ENCODE measurements at places on chromosomes 6 and 20. TPM values are rescaled to one million over a fixed set of nuclear protein-coding genes. Genes with fewer than 3 reads are reported as not detected.

The SIGLEC1 gene
- total RNA-seq = not detected

The RCAN2 gene
- 2.7 TPM for total RNA-seq

The SPEF1 gene
- 0.26 TPM for total RNA-seq

The JAG1 gene
- 283 TPM for total RNA-seq

The TRIM15 gene
- total RNA-seq = not detected

The STX11 gene
- 1.2 TPM for total RNA-seq

The C6orf15 gene
- total RNA-seq = not detected

The CAP2 gene
- 7.2 TPM for total RNA-seq

The L3MBTL3 gene
- total RNA-seq = 5.0 TPM

The CTCFL gene
- total RNA-seq = not detected

The ADGB gene
- total RNA-seq = not detected

The BTNL2 gene
- total RNA-seq = not detected

The PGC gene
- not detected for total RNA-seq

The RAD21L1 gene
- not detected for total RNA-seq

The EYA4 gene
- total RNA-seq = not detected

The FGD2 gene
- total RNA-seq = not detected

The HLA-F gene
- total RNA-seq = 27.2 TPM

The TAGAP gene
- not detected for total RNA-seq

The ATP9A gene
- 9.5 TPM for total RNA-seq

The COQ3 gene
- 4.3 TPM for total RNA-seq

The TFAP2A gene
- total RNA-seq = 15.7 TPM

The STXBP5 gene
- 31.4 TPM for total RNA-seq

The TMC2 gene
- not detected for total RNA-seq

The RAET1G gene
- 6.3 TPM for total RNA-seq

The LY86 gene
- total RNA-seq = not detected

The NCOA6 gene
- total RNA-seq = 24.5 TPM

The CTAGE9 gene
- total RNA-seq = not detected

The PGBD1 gene
- 3.5 TPM for total RNA-seq

The KCNK16 gene
- not detected for total RNA-seq
